PC-9 (cell line): ENCODE measurements at places on chromosomes 7 and 10. TPM values are rescaled to one million over a fixed set of nuclear protein-coding genes. Genes with fewer than 3 reads are reported as not detected.

HABP2 gene
- not detected in 2 replicates for total RNA-seq

CPED1 gene
- 1.2 and 2.4 TPM in 2 replicates for total RNA-seq

AOC1 gene
- 11.4 and 13.1 TPM in 2 replicates for total RNA-seq

TMEM26 gene
- total RNA-seq, result not detected in 2 replicates

BICC1 gene
- not detected in 2 replicates for total RNA-seq

MRLN gene
- total RNA-seq, result not detected in 2 replicates

GALNT17 gene
- total RNA-seq, result not detected in 2 replicates

DYDC2 gene
- total RNA-seq, result not detected in 2 replicates

HOXA6 gene
- 0.65 and 1.2 TPM in 2 replicates for total RNA-seq

SLC18A3 gene
- total RNA-seq, result not detected in 2 replicates

AZGP1 gene
- total RNA-seq, result 0.70 TPM in 1 of 2 replicates, not detected in the other

INMT gene
- not detected in 2 replicates for total RNA-seq

GPER1 gene
- 0.37 and 0.85 TPM in 2 replicates for total RNA-seq

ZNF239 gene
- 3.3 and 3.7 TPM in 2 replicates for total RNA-seq

SLC26A3 gene
- not detected in 2 replicates for total RNA-seq

SLC16A9 gene
- not detected in 2 replicates for total RNA-seq

C10orf105 gene
- not detected in 2 replicates for total RNA-seq

CDHR3 gene
- total RNA-seq, result 8.7 and 12.1 TPM in 2 replicates

CCDC172 gene
- total RNA-seq, result not detected in 2 replicates

SLIT1 gene
- not detected in 2 replicates for total RNA-seq

RBM20 gene
- total RNA-seq, result 0.11 and 0.23 TPM in 2 replicates

POMZP3 gene
- total RNA-seq, result 12.0 and 14.7 TPM in 2 replicates

DNA sequence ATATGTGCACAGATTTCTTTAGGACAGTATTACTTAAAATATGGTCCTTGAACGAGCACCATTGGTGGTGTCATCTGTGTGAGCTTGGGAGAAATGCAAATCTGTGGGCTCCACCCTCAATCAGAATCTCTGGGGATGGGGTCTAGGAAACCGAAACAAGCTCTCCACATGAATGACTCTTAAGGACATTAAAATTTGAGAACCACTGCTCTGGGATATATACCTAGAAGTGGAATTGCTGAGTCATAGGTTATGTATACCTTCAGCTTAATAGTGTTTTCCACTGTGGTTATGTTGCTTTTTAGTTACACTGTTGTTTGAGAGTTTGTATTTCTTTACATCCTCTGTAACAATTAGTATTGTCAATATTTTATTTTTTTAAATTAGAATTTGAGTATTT lies 24.0 kb downstream of the ZNRF2 start:
- H3K36me3 ChIP-seq, result no peaks in the 10 kb centered on the region
- H3K27me3 ChIP-seq, result no peaks in the 10 kb centered on the region
- H3K4me1 ChIP-seq, result peaks cover 45% of the 10 kb centered on the region

GRCh38 chr7:33813331-33813730 lies 92.0 kb upstream of the BMPER start:
- no peak overlapping the region for H3K27ac ChIP-seq
- no peaks in the 10 kb centered on the region for H3K27me3 ChIP-seq
- H3K4me3 ChIP-seq, result no peak overlapping the region

GRCh38 chr10:132101529-132101928 lies 35.8 kb downstream of the JAKMIP3 start:
- no peak overlapping the region for H3K4me3 ChIP-seq
- no peak for DNase-seq
- peaks cover 10% of the 10 kb centered on the region for H3K4me1 ChIP-seq
- H3K27me3 ChIP-seq, result no peaks in the 10 kb centered on the region
- no peak overlapping the region for H3K27ac ChIP-seq

GRCh38 chr10:21530641-21531040 lies 3.4 kb upstream of the MLLT10 start:
- peaks cover 26% of the 10 kb centered on the region for H3K4me1 ChIP-seq
- H3K27me3 ChIP-seq, result no peaks in the 10 kb centered on the region
- no peaks in the 10 kb centered on the region for H3K36me3 ChIP-seq
- no peak for DNase-seq
- no peak overlapping the region for H3K27ac ChIP-seq

- no peak overlapping the region for H3K27ac ChIP-seq
- no peak for DNase-seq
- no peaks in the 10 kb centered on the region for H3K4me1 ChIP-seq
- no peaks in the 10 kb centered on the region for H3K36me3 ChIP-seq
- H3K27me3 ChIP-seq, result no peaks in the 10 kb centered on the region
These were observed 21.6 kb downstream of the ENO4 start for GRCh38 chr10:116870949-116871348.

DNA sequence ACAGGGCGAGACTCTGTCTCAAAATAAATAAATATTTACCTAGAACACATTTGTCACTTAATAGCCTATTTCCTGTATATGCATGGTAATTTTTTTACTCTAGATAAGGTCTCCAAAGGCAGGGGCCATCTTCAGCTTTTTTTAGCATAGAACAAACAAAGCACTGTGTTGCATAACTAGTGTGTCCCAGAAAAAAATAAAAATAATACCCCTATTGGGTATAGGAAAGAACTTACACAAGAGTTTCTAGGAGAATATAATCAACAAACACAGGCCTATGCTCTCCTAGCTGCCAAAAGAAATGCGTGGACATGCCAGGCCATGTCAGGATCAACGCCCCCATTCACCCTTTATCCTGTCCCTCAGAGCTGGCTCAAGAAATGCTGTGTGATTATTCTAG lies 103.6 kb downstream of the PARD3 start:
- H3K27me3 ChIP-seq, result no peaks in the 10 kb centered on the region
- no peak for DNase-seq
- peaks cover 41% of the 10 kb centered on the region for H3K4me1 ChIP-seq
- H3K27ac ChIP-seq, result no peak overlapping the region

- H3K4me3 ChIP-seq, result no peak overlapping the region
- no peak for DNase-seq
- no peaks in the 10 kb centered on the region for H3K27me3 ChIP-seq
- H3K36me3 ChIP-seq, result no peaks in the 10 kb centered on the region
- no peak overlapping the region for H3K27ac ChIP-seq
These were observed 431.2 kb upstream of the AUTS2 start for GRCh38 chr7:69166979-69167516.

- no peak for DNase-seq
- H3K27me3 ChIP-seq, result no peaks in the 10 kb centered on the region
- no peaks in the 10 kb centered on the region for H3K36me3 ChIP-seq
- no peak overlapping the region for H3K4me3 ChIP-seq
These were observed 28.3 kb downstream of the TBATA start for GRCh38 chr10:70756700-70757360.

- DNase-seq, result no peak
- no peaks in the 10 kb centered on the region for H3K27me3 ChIP-seq
- H3K4me1 ChIP-seq, result peaks cover 16% of the 10 kb centered on the region
- peak overlapping the region; percentile 69 for H3K27ac ChIP-seq
- H3K36me3 ChIP-seq, result no peaks in the 10 kb centered on the region
These were observed 876 bp downstream of the GNAI1 start for GRCh38 chr7:80135309-80136104.

DNA sequence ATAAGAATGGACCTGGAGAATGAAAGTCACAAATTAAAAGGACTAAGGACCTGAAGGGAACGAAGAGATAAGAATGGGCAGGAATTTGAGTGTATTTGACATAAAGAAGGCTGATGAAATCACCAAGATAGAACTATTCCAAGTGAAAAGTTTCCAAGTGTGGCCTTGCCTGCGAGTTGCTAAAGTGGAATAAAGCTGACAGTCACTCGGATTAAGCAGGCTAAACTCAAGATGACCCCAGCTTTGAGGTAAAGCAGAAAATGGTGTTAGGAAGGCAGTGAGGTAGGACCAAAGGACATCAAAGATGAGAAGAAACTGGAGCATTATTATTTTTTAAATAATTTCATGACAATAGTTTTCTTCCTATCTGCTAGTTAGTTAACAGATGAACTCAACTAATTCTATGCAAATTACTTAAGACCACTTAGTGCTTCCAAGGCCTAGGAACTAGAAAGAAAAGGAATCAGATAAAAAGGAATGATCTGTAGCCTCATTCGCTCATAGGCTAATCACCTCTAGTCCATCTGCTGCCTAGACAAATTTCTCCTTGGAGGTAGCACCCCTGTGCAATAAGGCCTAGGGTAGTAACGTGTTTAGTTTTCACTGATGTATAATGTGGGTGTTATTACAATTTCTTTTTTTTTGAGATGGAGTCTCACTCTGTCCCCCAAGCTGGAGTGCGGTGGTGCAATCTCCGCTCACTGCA lies 34.5 kb downstream of the EZH2 start:
- H3K27ac ChIP-seq, result no peak overlapping the region
- no peaks in the 10 kb centered on the region for H3K36me3 ChIP-seq
- H3K4me1 ChIP-seq, result no peaks in the 10 kb centered on the region
- H3K4me3 ChIP-seq, result no peak overlapping the region
- DNase-seq, result no peak

DNA sequence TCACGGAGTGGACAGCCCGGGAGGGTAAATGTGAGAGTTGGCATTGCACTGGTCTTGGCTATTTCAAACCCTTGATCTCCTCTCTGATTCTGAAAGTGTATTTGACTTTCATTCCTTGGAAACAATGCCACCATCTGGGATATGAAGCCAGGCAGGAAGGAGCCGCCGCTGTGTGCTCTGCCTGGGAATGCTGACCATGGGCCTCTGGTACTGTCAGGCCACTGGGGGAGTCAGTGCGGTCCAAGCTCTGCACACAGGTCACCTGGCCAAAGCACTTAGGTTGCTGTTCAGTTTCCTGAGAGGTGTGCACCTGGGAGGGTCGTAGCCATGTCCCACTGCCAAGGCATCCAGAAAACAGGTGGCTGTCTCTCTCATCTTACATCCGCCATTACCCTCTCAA lies 68.5 kb upstream of the SHH start:
- no peak overlapping the region for H3K27ac ChIP-seq
- no peaks in the 10 kb centered on the region for H3K36me3 ChIP-seq
- H3K4me3 ChIP-seq, result no peak overlapping the region
- no peaks in the 10 kb centered on the region for H3K27me3 ChIP-seq
- DNase-seq, result no peak
- H3K4me1 ChIP-seq, result peaks cover 25% of the 10 kb centered on the region

GRCh38 chr10:48604991-48605508 lies at the start of gene ARHGAP22:
Gene ARHGAP22 (minus strand): TSS chr10:48605073. CDS start chr10:48604796, 277 bp downstream.
- peaks cover 45% of the 10 kb centered on the region for H3K4me1 ChIP-seq
- H3K4me3 ChIP-seq, result peak within 1 kb of the TSS; percentile 60
- peak; percentile 41 for DNase-seq
- no peak within 1 kb of the TSS for H3K27ac ChIP-seq
- H3K36me3 ChIP-seq, result no peaks in the 10 kb centered on the region

- DNase-seq, result no peak
- no peaks in the 10 kb centered on the region for H3K36me3 ChIP-seq
- no peaks in the 10 kb centered on the region for H3K4me1 ChIP-seq
- no peak overlapping the region for H3K4me3 ChIP-seq
These were observed 235.7 kb downstream of the GRID1 start for GRCh38 chr10:86130737-86131475.

DNA sequence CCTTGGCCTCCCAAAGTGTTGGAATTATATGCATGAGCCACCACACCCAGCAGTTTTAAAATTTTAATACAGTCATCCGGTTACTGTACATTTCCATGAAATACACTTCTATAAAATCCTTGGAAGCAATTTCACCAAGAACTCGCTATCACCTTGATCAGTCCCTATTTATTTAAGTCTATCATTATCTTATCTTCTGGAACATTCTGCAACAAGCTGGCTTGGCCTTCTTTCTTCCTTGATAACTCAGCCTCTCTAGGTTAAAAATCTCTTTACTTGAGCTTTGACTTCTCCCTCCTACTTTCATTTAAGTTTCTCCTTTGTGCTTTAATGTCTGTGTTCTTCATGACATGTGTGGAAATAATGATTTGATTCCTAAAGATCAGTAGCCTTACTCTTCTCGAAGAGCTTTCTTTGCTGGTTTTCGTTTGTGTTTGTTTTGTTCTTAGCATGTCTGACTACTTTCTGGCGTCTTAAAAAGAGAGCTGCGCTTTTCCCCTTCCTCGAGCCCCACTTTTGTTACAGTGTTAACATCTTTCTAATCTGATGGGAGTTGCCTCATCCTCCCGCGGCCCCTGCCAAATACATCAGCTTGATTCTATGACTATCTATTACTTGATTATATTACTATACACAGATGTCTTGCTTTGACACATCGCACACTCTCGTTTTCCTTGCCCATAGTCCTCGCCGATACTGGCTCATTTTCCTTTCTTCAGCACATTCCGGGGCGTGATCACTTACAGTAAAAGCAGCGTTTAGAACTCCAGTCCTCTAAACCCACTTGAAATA lies 11.1 kb upstream of the CALML5 start:
- H3K27ac ChIP-seq, result no peak overlapping the region
- peaks cover 7% of the 10 kb centered on the region for H3K4me1 ChIP-seq
- no peak overlapping the region for H3K4me3 ChIP-seq
- DNase-seq, result no peak
- H3K36me3 ChIP-seq, result no peaks in the 10 kb centered on the region

GRCh38 chr10:124646483-124647352 lies 97.5 kb downstream of the FAM53B start:
- H3K4me3 ChIP-seq, result no peak overlapping the region
- H3K27me3 ChIP-seq, result no peaks in the 10 kb centered on the region

- H3K27ac ChIP-seq, result no peak overlapping the region
- no peak for DNase-seq
- no peak overlapping the region for H3K4me3 ChIP-seq
- no peaks in the 10 kb centered on the region for H3K4me1 ChIP-seq
- no peaks in the 10 kb centered on the region for H3K36me3 ChIP-seq
- H3K27me3 ChIP-seq, result no peaks in the 10 kb centered on the region
These were observed 54.3 kb downstream of the SPDYE5 start for GRCh38 chr7:75546237-75547015.

DNA sequence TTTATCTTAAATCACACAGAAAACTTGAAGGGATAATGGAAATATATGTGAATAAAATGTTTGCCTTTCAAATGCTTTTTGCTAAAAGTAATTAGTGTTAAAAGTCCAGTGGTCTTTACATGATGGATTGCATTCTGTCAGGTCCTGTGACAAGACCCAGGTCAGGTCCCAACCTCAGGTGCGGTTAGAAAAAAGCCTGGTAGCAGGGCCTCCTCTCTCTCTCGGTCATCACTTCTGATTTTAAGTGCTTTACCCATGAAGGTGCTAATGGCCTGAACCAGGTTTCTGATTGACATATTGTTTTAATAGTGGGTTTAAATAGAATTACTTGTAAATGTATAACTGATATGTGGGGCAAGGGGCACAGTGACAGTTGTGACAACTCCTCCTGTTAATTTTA lies 736.3 kb downstream of the POM121L12 start:
- H3K27ac ChIP-seq, result no peak overlapping the region
- no peak for DNase-seq
- no peaks in the 10 kb centered on the region for H3K36me3 ChIP-seq
- H3K4me1 ChIP-seq, result no peaks in the 10 kb centered on the region

- H3K27ac ChIP-seq, result no peak overlapping the region
- no peak for DNase-seq
- no peaks in the 10 kb centered on the region for H3K4me1 ChIP-seq
- no peaks in the 10 kb centered on the region for H3K27me3 ChIP-seq
These were observed 221.7 kb downstream of the KLF6 start for GRCh38 chr10:3563298-3563697.

DNA sequence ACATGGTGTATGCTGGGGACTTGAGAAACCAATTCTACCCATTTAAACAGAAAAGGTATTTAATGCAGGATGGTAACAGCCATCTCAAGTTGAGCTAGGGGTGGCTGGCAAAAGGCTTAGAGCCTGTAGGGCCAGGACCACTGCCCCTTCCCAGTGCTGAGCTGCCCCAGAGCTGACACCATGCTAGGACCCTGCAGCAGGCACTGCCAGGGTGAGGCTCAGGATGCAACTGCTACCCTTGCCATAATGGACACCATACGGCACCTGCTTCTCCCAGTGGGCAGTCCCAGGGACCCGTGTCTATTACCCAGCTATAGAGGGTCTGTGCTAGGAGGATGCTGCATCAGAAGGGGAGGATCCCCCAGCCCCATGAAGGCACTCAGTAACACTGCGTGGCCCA lies 160.7 kb upstream of the ADCY1 start:
- DNase-seq, result no peak
- H3K4me1 ChIP-seq, result no peaks in the 10 kb centered on the region
- no peak overlapping the region for H3K27ac ChIP-seq
- H3K36me3 ChIP-seq, result no peaks in the 10 kb centered on the region
- H3K27me3 ChIP-seq, result 0 out of 2 replicates have a peak, but pooled peaks cover 2% of the 10 kb centered on the region
